NCI-H187 treated with DMSO at 0.1 percent for 48 hours (cell line): ENCODE measurements at places on chromosomes 12 and 14.
A peak's percentile ranks its signal among the peaks of the same experiment; 100 is the strongest.

DNA sequence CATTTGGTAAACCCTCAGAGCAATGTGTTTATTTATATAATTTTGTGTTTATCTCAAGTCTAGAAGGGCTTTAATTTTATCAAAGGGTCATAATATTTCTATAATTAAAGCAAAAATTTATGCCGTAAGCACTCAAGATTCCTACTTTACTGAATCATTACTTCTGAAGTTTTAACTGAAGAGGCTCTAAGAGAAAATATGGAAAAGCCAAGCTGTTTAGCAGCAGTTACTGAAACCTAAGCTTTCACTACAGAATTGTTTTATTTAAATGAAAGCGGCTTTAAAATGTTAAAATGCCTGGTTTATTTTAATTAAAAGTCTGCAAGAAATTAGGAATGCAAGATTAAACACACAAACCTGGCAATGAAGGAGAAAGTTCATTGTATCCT is 73.9 kb upstream of the BBS10 start:
- no peak for DNase-seq

GRCh38 chr14:76880449-76880848 is 54.2 kb downstream of the LRRC74A start:
- DNase-seq, result no peak

DNA sequence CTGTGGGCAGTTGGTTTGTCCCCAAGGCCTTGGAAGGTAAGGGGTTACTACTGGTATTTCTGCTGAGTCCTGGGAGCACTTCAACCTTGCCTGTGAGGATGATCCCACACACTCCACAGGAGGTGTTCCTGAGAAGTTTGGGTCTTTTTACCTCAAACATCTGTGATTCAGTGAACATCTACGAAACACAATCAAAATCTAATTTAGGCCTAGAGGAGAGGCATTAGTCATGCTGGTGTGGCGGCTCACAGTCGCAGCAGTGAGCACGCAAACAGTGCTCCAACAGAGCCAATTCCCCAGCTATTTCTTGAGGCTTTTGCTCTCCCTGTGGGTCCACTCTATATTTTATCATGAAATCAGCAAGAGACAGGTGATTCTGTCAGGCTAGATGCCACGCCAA is 107.6 kb downstream of the APAF1 start:
- DNase-seq, result no peak

DNA sequence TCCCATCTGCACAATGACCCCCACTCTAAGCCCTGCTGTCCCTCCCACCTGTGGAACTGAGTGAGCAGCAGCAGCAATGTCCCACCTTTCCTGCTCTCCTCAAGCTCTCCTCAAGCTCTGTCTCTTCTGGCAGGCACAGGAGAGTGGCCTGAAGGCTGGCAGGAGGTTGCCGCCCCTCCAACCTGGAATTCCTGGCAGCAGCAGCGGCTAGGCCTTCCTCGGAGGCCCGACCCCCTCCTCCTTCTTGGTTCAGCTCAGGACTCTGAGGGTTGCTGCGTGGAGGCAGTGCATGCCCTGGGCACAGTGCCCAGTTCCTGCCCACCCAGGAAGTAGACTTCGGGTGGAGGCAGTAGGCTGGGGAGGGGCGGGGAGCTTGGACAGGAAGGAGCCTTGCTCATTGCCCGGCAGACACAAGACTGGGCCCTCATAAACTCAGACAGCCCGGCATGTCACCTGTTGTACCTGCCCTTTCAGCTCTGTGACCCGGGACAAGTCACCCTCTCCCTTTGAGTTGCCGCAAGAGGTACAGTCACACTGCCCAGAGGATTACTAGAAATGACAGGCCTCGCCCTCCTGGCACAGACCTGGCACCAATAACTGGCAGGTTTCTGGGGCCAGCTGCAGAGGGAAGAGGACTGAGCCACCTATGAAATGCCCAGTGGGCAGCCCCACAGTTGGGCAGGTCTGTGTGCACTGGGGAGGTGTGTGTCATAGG is 2.1 kb upstream of the SERPINA1 start:
- no peak for DNase-seq

- no peak for DNase-seq
Observed at GRCh38 chr12:52023976-52024688, 17.4 kb downstream of the TAMALIN start.

GRCh38 chr14:59055439-59056045 is 132.9 kb upstream of the DAAM1 start:
- DNase-seq, result no peak

DNA sequence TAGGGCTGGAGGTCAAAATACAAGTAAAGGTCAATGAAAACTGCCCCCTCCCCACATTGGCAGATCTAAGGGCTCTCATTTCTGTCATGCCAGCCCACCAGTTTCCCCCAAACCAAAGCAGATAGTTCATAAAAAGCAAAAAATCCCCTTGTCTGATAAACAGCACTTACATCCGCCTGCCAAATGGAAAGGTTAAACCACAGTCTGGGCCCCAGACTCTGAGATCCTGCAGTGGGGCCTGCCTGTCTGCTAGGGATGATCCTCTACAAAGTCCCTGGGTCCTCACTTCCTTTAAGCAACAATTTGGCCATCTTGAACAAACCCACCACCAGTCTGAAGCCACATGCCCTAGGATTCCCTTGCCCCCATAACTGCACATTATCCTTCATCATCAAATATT is 9.7 kb upstream of the RPS26 start:
- DNase-seq, result no peak

DNA sequence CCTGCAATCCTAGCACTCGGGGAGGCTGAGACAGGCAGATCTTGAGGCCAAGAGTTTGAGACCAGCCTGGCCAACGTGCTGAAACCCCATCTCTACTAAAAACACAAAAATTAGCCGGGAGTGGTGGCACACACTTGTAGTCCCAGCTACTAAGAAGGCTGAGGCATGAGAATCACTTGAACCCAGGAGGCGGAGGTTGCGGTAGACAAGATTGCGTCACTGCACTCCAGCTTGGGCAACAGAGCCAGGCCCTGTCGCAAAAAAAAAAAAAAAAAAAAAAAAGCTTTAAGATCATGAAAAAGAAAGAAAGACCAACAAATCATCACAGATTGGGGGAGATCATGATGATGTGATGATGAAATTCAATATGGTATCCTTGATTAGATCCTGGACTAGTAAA is 30.6 kb downstream of the WDR89 start:
- no peak for DNase-seq

- no peak for DNase-seq
Observed at GRCh38 chr12:28460420-28461130, 270.3 kb downstream of the CCDC91 start.

- no peak for DNase-seq
Observed at GRCh38 chr12:115095073-115095748, 411.2 kb upstream of the TBX3 start.

GRCh38 chr12:31732926-31733548 is 4.2 kb upstream of the AMN1 start:
- no peak for DNase-seq

DNA sequence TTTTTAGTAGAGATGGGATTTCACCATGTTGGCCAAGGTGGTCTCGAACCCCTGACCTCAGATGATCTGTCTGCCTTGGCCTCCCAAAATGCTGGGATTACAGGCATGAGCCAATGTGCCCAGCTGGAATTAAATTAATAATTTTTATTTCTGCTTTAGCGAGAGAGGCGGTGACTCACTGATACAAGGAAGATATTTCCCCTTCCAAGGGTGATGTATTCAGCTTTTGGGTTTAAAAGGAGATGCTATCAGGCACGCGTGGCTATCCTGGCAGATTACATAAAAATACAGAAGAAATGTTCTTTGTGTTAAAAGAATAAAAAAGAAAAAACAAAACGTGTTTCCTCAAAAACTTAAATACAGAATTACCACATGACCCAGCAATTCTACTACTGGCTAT is 12.4 kb upstream of the P2RX7 start:
- no peak for DNase-seq

DNA sequence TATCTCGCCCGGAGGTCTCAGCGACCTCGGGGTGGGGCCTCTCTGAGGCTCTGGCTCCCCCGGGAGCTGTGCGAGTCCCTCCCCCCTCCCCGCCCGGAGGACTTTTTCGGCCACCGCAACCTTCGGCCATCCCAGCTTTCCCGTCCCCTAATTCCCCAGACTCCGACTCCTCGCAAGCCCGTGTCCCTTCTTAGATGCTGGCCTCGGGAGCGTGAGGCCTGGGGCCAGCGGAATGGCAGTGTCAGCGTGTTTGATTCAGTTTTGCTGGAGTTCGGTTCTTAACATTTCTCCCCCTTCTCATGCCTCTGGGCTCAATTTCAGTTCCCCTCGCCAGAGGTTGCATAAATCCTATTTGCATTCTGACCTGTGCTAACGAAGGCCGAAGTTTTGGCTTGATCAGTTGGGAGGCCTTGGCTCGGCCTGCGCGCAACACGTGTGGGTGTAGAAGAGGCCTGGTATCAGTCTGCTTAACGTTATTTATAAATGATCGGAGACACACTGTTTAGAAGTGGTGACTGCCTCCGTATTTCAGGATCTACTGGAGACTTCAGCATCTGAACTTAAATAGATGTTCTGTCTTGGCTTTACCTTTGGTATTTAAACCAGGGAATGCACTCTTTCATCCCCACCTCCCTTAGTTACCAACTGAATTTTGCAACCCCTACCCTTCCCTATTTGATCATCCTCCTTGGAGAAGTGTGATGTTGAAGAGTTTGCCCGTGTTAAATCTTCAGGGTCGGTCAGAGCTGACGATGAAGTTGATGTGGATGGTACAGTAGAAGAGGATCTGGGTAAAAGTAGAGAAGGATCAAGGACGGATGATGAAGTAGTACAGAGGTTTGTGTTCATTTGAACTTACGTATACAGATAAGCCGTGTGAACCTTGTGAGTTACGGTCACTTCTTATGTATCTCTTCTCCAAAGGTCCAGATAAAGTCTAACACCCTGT is 851 bp downstream of the HSP90B1 start:
- DNase-seq, result no peak

GRCh38 chr12:94560431-94561221 is 89.7 kb downstream of the TMCC3 start:
- no peak for DNase-seq

GRCh38 chr12:269191-269590 is 6.6 kb upstream of the SLC6A13 start:
- DNase-seq, result peak; percentile 6

GRCh38 chr12:119274636-119275065 is 59.9 kb upstream of the CCDC60 start:
- no peak for DNase-seq

DNA sequence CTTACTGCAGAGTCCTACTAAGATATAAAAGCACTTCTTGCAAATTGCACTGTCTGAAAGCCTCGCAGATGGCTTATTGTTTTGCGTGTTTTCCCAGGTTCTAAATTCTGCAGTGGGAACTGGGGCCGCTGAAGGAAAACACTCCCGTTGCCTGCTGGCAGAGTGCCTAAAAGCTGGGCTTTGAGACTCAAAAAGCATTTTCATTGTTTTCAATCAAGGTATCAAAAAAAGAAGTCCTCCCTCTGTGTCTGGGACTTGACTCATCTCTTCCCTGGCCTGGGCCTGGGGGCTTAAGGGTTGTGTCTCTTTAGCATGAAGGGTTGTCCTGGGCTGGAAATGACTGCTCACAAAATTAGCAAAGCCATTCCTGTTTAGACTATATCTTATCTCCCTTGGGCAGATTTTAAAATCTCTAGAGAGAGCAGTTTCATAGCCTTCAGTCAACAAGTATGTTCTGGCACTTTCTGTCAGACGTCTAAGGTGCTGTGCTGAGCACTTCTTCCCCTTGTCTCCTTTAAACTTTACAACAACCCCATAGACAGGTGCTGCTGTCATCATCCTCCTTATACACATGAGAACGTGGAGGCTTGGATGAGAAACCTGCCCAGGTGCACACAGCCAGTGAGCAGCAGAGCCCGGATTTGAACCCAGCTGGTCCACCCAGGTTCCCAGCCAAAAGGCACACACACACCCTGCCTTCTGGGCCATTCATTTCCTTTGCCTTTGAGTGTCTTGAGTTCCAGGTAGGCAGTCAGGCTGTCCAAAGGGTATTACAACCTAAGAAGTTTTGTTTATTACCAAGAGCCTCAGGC is 31.1 kb downstream of the ELK3 start:
- no peak for DNase-seq

DNA sequence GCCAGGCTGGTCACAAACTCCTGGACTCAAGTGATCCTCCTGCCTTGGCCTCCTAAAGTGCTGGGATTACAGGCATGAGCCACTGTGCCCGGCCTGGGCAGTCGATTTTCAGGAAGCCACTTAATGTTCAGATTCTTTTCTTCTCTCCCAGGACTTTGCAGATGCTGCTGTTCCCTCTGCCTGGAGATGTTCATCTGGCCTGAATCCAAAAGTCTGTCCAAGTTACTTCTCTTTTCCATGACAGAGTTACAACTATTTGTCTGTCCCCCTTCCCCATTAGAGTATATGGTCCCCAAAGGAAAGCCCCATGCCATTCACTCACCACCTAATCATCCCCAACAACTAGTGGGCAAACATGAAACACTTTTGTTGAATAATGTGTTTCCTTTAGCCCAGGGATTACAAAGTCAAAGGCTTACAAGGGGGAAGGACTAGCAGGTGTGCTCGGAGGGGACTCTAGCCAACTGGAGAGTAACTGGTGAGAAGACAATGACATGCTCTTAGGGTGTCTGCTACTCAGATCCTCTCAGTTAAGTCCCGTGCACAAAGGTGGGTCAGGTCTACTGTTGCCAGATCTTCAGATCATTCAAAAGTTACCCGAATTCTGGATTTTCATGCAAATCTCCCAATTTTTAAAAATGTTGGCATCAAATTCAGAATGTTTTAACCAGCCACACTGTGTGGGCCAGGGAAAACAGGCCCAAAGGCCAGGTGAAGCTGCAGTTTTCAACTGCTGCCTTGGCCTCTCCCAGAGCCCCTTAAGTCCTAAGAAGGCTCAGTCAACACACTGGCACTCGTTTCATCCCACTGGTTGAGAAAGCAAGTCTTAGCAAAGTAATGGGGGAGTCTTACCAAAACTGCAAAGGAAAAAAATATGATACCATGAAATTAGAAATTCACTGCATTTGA is 29.6 kb downstream of the NUDT4 start:
- DNase-seq, result no peak

GRCh38 chr12:2957816-2958431 is 1.3 kb upstream of the TEAD4 start:
- no peak for DNase-seq

GRCh38 chr14:104196461-104197140 is 58.2 kb downstream of the KIF26A start:
- no peak for DNase-seq

DNA sequence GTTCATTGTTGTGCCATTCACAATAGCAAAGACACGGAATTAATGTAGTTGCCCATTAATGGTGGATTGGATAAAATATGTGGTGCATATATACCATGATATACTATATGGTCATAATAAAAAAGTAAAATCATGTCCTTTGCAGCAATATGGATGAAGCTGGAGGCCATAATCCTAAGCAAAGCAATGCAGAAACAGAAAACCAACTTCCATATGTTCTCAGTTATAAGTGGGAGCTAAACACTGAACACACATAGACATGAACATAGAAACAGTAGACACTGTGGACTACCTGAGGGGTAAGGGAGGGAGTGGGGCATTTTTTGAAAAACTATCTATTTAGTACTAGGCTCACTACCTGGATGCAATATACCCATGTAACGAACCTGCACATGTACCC is 3.0 kb upstream of the ERP27 start:
- DNase-seq, result no peak

DNA sequence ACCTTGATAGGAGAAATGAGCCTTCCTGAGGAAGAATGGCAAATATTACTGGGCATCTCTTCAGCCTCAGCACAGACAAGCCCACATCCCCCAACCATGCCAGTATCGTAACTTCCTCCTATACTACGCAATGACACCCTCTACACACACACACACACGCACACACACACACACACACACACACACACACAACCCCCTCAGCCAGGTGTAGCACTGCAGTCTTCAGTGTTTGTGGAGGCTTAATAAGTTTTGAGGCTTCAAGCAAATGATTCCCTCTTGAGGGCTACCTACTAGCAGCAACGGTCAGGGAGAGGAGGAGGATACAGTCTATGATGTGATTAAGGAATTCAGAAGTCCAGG is 1.6 kb downstream of the DGKA start:
- DNase-seq, result no peak
